ENCODE measurements at places on chromosomes 2 and 18. TPM values are rescaled to one million over a fixed set of nuclear protein-coding genes. Genes with fewer than 3 reads are reported as not detected.

- DNase-seq, result no peak
Observed at GRCh38 chr2:39665811-39666490, at the start of gene TMEM178A. Gene TMEM178A, plus strand, starts transcription at chr2:39665917. Its CDS starts 58 bp downstream, at chr2:39665975.

- no peak for DNase-seq
Observed at GRCh38 chr2:76639171-76639680, 883.0 kb downstream of the LRRTM4 start.

GRCh38 chr2:240387669-240388358, 47.6 kb upstream of the GPC1 start:
- DNase-seq, result no peak

- DNase-seq, result no peak
Observed at GRCh38 chr2:165691615-165692014, 102.4 kb downstream of the GALNT3 start.

RPL37A gene
- total RNA-seq, result 3,500 TPM

MC5R gene
- total RNA-seq, result not detected

- no peak for DNase-seq
Observed at GRCh38 chr2:148963461-148963860, 75.0 kb upstream of the LYPD6B start.

DNA sequence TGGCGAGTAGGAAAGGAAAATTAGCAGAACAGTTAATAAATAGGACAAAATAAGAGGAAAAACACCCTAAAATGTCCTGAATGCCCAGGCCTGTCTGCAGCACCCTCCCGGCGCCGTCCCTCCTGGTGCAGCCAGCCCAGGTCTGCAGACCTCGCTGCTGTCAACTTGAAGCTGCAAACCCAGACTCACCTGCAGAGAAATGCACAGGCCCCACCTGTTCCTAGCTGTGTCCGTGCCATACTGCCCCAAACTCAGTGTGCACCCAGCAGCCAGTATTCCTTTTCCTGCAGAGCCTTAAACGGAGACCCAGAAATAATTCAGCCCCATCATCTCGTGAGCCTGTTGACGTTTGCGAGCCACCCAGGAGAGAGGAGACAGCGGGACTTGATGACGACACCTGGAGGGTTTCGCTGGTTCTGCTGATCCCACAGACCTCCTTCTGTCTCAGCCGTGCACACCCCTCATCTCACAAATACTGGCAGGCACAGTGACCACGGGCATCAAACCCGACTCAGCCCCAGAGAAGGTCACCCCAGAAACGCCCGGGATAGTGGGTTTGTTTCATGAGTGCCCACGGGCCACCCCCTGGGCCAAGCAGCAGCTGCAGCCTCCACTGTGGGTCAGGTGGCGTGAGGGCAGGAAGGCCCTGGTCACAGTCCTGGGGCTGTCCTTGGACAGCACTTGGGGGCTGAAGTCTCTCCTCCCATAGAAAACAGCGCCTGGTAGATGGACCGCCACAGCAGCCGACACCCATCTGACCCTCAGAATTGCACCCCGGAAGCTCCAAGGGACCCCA, 239.5 kb upstream of the SALL3 start:
- no peak for DNase-seq

OLA1 gene
- 116 TPM for total RNA-seq

DNA sequence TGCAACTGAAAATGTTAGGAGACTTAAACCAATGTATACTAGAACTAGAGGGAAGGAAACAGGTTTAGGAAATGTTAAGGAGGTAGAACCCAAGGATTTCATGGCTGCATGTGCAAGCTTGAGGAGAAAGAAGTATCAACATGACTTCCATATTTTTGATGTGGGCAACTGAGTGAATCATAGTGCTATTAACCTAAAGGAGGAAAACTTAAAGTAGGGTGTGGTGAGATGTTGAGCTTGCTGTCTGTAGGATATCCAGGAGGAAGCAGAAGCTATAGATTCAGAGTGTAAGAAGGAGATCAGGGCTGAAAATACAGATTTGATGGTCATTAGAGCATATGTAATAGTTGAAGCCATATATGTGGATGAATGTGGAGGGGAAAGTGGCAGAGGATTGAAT, 31.5 kb downstream of the NDC80 start:
- no peak for DNase-seq

- DNase-seq, result no peak
Observed at GRCh38 chr2:55146263-55146662, 85.8 kb downstream of the CLHC1 start.

DNA sequence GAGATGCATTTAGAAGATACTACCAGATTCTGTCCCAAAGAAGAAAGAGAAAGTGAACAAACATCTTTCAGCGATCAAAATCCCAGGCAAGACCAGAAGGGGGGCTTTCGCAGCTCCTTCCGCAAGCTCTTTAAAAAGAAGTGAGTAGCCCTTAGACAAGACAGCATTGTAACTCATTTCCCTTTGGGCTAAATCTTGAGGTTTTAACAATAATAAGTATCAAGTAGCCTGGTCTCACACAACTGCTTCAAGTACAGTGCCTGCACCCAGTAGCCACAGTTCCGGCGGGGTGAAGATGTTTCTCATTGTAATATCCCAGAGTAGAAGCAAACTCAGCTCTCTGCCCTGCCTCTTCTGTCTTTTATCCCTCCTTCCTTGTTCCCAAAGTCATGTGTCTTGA, 76.3 kb downstream of the ARHGEF33 start:
- no peak for DNase-seq

- DNase-seq, result peak; percentile 6
Observed at GRCh38 chr18:27608742-27609141, 423.6 kb upstream of the CHST9 start.

- DNase-seq, result no peak
Observed at GRCh38 chr2:145918951-145919350, 1399.0 kb upstream of the ZEB2 start.

- no peak for DNase-seq
Observed at GRCh38 chr2:2757764-2758163, 426.7 kb upstream of the MYT1L start.

GRCh38 chr18:35553300-35553699, 28.2 kb upstream of the GALNT1 start:
- no peak for DNase-seq
